ENCODE measurements at places on chromosomes 7 and 10.

DNA sequence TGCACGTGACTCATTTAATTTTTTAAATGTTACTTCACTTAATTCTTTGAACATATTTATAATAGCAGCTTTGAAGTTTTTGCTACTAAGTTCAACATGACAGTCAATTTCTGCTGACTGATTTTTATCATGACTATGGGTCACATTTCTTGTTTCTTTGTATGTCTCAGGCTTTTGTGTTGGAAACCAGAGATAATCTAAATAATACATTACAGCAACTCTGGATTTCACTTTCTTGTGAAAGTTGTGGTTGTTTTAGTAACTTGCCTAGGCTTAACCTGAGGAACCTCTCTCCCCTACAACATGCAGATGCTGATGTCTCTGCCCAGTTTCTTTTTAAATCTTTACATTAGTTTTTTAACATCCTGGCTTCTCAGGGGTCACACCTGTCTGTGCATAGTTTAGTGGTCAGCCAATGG is 180.8 kb downstream of the CCDC71L start:
- no peak for DNase-seq

GRCh38 chr7:48130658-48131108 is 40.6 kb upstream of the ABCA13 start:
- DNase-seq: no peak

- DNase-seq: no peak
Measured at GRCh38 chr7:47488969-47489342, 93.0 kb downstream of the TNS3 start.

DNA sequence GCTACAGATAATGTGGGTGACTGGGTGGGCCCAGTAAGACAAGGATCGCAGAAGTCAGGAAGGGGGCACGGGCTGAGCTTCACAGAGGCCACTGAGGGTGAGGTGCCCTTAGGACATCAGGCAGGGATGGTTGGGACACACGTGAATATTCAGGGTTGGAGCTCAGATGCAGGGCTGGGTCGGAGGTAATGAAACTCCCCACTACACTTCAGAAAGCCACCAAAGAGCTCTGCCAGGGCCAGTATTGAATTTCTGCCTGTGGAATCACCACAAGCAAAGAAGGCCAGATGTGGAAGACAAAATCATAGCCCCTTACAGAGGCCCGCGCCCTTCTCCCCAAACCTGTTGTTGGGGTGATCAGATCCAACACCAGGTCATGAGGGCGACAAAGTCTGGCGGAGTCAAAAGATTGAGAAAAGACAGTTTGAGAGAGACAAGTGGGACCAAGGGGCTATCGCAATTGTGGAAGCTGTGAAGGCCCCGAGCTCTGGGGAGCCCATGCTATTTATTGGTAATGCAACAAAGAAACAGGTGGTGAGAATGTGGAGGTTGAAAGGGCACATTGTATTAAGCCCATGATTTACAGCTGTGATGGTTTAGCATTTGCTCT is 42.4 kb downstream of the STRA8 start:
- no peak for DNase-seq

DNA sequence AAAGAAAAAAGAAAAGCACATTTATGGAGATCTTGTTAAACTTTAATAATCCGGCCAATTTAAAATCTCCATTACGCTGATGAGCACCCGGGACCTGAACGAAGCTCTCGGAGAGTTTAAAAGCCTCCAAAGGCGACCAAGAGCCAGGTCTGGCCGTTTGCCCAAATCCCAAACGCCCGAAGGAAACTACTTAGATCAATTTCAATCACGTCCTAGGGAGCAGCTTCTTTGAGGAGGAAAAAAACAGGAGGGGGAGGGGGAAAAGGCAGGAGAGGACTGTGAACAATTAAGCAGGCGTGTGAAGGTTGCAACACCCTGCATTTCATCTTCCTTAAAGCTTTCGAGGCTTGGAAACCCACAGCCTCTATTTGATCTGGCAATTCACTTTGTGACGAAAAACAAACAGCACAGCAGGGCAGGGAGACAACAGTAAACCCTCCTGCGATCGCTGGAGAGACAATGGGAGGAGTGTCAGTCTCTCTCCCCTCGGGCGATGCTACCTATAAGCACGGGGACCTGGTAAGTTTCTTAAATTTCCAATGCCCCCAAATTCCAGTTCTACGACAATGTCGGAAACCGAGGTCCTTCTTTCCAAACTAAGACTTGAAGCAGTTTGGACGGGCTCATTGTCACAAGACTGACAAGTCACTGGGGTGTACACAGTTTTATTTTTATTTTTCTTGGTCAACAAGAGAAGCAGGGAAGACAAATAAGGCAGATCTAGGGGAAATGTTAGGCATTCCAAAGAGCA is 1.2 kb downstream of the KLF6 start:
- no peak for DNase-seq

GRCh38 chr10:128633864-128634540 is 507.8 kb upstream of the MKI67 start:
- no peak for DNase-seq

DNA sequence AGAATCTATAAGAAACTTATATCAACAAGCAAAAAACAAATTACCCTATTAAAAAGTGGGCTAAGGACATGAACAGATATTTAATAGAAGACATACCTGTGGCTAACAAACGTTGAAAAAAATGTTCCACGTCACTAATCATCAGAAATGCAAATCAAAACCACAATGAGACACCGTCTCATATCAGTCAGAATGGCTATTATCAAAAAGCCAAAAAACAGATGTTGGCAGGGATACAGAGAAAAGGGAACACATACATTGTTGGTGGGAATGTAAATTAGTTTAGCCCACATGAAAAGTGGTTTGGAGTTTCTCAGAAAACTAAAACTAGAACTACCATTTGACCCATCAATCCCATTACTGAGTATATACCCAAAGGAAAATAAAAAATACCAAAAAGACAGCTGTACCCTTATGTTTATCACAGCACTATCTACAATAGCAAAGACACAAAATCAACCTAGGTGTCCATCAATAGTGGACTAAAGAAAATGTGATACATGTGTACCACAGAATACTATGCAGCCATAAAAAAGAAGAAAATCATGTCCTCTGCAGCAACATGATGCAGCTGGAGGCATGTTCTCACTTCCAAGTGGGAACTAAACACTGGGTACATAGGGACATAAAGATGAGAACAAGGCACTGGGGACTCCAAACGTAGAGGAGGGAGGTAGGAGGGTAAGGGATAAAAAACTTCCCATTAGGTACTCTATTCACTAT is 83.8 kb upstream of the TMEM168 start:
- DNase-seq: no peak

GRCh38 chr7:81819861-81820260 is 50.0 kb upstream of the HGF start:
- no peak for DNase-seq

DNA sequence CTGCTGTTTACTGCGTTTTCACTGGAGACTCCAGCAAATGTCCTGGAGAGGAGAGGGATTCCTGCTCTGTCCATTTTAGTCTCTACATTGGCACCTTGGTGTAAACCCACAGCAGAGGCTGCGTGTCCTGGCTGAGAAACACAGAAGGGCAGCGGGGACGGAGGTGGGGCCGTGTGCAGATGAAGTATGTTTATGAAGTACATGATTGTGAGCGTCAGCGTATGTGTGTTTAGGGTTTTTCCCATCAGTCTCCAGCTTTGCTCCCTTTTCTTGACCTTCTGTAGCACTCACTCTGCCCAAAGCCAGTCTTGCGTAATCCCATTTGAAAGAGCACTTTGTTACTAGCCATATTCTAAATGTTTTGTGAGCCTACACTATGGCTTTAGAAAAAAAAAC is 750.7 kb upstream of the SORCS1 start:
- no peak for DNase-seq

DNA sequence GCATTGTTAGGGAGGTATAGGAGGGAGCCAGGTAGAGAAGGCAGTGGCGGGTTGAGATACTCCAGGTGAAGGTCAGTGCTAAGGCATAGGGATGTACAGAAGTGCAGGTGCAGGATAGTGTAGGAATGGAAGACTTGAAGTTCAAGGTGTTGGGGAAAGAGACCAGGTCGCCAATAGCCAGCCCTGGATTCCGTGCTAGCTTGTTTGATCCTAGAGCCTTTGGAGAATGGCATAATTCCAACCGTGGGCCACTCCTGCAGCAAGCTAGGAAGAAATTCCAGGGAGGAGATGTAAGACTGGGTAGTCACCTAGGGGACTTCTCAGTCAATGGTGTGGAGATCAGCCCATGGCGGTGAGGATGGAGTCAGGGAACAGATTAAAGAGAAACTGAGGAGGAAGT is 272.7 kb downstream of the RPS24 start:
- DNase-seq: no peak

DNA sequence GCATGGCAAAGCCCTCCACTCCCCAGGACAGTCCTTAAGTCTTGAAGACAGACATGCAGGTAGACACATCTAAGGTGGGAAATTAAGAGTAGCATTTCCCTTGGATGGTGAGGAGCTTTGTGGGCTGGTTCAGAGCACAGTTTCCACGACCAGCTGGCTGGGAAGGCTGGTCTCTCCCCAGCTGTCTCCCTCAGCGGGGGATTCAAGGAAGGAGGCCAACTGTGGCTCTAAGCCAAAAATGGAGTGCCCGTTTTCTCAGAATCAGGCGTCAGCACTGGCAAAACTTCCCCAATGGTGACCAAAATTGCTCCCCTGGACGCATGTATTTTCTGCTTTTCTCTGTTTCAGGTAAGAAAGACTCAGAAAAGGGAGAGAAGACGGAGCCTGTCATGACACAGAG is 230.6 kb upstream of the FZD8 start:
- no peak for DNase-seq

GRCh38 chr10:65796472-65796871 is 1129.4 kb upstream of the LRRTM3 start:
- DNase-seq: no peak

- DNase-seq: no peak
Measured at GRCh38 chr7:123114288-123114687, 85.5 kb downstream of the SLC13A1 start.

DNA sequence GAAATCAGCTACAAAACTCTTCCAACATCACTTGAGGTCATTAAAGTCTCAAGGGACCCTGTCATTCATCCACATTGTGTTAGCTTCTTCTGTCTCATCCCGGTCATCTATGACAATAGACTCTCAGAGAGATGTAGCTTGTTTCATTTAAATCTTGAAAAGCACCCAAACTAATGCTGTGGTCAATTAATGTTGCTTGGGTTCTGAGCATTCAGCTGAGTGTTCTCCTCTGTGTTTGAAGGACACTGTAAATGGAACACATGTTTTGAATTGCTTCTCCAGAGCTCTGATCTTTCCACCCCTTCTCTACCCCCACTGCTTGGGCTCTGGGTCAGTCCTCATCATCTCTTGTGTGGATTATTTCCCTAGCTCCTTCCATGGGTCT is 19.6 kb upstream of the ADD3 start:
- DNase-seq: no peak

GRCh38 chr7:94605031-94605430 is 50.9 kb downstream of the SGCE start:
- no peak for DNase-seq

DNA sequence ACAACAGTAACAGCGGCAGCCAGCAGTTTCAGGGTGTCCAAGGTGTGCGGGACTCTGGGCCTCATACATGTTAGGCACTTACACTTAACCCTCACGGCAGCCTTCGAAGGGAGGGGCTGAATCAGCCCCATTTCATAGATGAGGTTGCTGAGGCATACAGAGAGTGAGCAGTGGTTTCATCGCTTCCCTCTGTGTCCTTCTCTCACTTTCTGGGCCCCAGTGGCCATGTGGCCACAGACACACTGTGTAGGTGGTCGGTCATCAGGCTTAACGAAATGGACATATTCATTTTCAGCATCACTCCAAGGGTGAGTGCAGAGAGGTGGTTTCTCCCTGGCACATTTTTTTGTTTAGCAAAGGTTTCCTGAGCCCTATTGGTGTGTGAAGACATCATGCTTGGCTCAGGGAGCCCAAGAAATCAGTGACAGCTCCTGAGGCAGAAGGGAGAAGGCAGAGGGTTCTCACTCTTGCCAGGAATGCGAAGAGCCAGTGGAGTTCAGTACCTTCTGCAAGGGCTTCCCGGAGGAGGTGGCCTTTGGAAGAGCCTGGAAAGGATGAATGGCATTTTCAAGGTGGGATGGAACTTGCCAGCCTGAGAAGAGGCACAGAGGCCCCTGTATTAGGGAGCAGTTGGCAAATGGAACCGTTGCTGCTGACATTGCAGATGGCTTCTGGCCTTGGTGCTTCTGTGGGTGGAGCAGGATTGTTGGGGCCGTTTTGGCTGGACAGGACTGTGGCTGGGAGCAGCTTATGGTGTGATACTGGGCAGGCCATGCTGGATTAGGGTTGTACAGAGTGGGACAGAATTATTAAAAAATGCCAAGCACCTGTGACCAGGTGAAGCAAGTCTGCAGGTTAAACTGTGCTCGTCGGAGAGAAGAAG is 61.7 kb upstream of the PPIF start:
- no peak for DNase-seq

- DNase-seq: no peak
Measured at GRCh38 chr10:132585732-132586722, 48.4 kb downstream of the INPP5A start.

GRCh38 chr10:68668231-68668630 is 52.8 kb upstream of the CCAR1 start:
- DNase-seq: no peak
